Stimulated activated effector memory CD8-positive, alpha-beta T cell treated with anti-CD3 and anti-CD28 coated beads, Interleukin-12 subunit alpha, Interleukin-12 subunit beta, amount 100 ng/mL, for 72 hours (primary cell): ENCODE measurements at places on chromosomes 11 and 22.
A peak's percentile ranks its signal among the peaks of the same experiment; 100 is the strongest.

- no peak for DNase-seq
Observed at GRCh38 chr11:95793116-95793515, 2.8 kb downstream of the CEP57 start.

DNA sequence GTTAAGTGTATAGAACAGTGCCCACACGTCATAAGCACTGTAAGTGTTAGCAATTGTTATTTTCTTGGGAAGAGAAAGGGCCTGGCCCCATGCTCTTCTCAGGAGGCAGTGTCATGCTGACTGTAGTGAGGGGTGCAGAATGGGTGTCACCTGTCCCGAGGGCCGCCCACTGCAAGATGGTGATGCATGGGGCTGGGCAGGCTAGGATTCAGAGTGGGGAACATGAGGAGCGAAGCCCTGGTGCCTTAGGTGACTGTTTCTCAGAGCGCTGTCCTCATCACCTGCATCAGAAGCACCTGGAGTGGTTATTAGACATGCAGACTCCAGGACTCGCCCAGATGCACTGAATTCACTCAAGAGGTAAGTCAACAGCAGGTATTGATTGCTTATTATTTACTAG is 101.0 kb upstream of the PARVA start:
- DNase-seq = no peak

DNA sequence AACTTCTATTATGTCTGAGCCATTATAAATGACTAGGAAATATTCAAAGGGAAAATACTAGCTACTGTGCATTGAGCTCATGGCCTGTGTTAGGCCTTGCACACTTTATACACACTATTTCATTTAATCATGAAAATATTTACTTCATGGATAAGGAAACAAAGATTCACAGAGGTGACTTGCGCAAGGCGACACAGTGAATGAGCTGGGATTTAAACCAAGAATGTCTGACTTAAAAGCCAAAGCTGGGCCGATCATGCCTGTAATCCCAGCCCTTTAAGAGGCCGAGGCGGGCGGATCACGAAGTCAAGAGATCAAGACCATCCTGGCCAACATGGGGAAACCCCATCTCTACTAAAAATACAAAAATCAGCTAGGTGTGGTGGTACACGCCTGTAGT is 231.5 kb downstream of the MIAT start:
- no peak for DNase-seq

DNA sequence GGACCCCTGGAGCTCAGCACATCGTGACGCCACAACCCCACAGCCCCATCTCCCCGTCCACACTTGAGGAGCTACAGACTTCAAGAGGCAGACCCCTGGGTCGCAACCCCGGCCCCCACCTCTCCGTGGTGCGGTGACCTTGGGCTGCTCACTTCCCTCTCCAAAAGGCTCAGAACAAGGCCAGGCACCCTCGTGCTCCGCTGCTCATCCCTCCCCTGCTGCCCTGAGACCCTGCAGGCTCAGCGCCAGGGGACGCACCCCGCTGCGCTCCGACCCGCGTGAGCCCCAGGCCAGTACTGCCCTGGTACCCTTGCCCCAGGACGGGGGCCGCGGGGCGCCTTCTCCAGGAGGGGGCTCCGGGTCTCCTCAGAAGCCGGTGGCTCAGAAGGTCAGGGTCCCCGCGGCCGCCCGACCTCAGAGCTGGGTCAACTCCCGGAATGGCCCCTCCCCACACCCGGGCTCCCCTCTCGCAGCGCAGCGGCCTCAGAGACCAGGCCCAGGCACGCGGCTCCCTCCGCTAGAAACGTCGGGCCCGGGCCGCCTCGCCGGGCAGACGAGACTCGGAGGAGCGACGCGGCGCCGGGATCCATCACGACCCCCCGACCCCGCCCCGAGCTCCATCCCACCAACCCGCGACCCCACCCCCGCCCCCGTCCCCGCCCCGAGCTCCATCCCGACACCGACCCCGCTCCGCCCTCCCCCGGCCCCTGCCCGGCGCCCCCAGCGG is 563 bp downstream of the GATD1 start:
- peak; percentile 72 for DNase-seq
